ENCODE measurements at places on chromosomes 4 and X.

- DNase-seq = no peak
These were observed 28.6 kb downstream of the TBC1D14 start for GRCh38 chr4:6938237-6938636.

- no peak for DNase-seq
These were observed 4.0 kb downstream of the EFNB1 start for GRCh38 chrX:68832516-68833447.

DNA sequence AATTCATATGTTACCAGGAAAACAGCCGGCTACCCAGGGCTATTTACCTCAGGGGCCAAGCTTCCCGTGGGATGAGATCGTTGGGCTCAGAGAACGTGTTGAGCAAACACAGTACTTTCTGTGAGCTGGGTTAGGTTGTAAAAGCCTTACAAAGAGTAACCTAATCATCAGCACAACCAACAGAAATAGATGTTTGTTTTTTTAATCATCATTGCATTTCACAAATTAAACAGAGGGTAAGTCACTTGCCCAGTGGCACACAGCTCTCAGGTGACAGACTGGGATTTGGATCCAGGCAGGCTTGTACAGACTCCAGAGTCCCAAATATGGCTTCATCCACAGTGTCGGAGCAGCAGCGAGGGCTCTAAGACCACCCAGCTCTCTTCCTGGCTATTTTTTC, 20.1 kb downstream of the SPON2 start:
- DNase-seq = no peak

- DNase-seq = no peak
These were observed 2.9 kb downstream of the SORBS2 start for GRCh38 chr4:185809121-185809520.

All from left forelimb (tissue), 1 donor.